Kidney capillary endothelial cell (primary cell): ENCODE measurements at places on chromosomes 16 and 17.

DNA sequence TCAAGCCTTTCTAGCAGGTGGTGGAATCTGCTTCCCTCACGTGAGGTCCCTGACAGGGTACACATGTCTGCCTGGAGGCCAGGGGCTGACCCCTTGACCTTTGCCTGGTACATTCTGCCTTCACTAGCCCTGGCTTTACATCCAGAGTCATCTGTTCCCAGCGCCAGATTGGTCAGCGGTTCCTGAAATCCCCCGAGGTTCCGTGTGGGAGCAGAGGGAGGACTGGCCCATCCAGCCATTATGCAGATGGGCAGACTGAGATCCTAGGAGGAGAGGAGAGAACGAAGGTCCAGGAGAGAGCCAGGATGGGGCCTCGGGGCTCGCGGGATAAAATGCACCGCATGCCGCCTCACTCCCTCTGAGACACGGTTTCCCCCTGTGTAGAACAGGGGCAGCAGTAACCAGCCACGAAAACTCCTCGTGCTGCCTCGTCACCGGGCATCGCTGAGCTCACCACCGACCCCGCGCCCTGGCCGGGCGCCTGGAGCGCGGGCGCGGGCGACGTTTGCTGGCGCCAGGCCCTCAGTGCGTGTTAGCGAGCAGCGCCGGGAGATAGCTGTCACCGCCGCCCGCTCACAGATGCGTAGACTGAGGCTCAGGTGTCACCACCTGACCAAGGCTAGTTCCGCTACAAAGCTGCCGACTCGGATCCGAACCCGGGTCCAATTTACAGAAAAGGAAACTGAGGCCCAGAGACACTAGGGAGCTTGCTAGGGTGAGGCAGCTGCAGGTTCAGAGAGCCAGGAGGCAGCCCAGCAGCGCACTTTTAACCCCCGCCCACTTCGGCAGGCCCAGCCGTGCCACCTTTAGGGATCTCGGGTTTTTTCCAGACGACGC, 811 bp upstream of the MAP2K3 start:
- DNase-seq = peak; percentile 38

GRCh38 chr17:46162866-46163265, 30.4 kb downstream of the KANSL1 start:
- DNase-seq = no peak

- no peak for DNase-seq
Observed at GRCh38 chr16:30710971-30711370, 12.0 kb downstream of the SRCAP start.

DNA sequence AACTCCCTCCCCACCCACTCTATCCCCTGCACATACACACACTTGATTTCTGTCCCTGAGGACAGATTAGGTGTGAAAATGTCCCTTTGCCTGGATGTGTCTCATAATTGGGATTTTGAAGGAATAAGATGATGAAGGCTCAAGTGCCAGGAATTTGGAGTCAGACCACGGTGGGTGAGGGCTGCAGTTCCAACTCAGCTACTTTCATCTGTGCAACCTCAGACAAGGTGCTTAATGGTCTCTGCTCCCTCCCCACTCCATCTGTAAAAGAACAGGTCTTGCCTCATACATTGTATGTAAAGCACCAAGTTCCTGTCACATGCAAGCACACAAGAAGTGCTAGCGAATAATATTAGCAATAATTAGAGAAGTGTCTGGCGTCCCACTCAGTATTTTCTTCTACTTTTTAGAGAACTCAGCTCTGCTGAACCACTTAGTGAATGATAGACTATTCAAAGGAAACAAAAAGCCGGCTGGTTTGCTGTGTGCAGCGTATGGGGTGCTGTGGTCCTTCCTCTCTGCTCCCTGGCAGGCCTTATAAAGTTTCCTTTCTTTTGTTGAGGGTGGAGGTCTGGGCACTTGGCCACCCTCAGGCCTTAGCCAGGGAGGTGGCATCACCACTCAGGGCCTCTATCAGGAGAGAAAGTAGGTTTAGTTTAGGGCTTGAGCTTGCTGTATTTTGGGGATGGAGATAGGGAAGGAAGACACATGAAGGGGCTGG, 6.4 kb downstream of the TBX4 start:
- no peak for DNase-seq

DNA sequence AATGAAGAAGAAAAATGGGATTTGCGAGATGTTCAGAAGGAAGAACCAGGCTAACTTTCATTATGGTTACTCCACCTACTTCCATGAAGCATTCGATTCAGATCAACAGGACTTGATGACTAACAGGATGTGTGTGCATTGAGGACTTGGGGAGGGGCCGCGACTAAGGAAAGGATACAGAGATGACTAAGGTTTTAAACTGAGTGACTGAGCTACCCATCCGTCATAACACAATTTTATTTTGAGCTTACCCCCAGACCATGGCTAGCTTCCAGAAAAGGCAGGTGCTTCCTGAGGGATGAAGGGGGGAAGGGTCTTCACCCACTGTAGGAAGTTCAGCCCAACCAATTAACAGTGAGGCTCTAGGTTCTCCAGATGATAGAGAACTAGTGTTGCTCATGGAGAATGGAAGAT, 2.5 kb upstream of the CDYL2 start:
- DNase-seq = peak; percentile 100

GRCh38 chr17:7782240-7782639, 51.8 kb upstream of the KDM6B start:
- no peak for DNase-seq

- DNase-seq = no peak
Observed at GRCh38 chr16:19346335-19346922, 60.9 kb downstream of the CLEC19A start.

DNA sequence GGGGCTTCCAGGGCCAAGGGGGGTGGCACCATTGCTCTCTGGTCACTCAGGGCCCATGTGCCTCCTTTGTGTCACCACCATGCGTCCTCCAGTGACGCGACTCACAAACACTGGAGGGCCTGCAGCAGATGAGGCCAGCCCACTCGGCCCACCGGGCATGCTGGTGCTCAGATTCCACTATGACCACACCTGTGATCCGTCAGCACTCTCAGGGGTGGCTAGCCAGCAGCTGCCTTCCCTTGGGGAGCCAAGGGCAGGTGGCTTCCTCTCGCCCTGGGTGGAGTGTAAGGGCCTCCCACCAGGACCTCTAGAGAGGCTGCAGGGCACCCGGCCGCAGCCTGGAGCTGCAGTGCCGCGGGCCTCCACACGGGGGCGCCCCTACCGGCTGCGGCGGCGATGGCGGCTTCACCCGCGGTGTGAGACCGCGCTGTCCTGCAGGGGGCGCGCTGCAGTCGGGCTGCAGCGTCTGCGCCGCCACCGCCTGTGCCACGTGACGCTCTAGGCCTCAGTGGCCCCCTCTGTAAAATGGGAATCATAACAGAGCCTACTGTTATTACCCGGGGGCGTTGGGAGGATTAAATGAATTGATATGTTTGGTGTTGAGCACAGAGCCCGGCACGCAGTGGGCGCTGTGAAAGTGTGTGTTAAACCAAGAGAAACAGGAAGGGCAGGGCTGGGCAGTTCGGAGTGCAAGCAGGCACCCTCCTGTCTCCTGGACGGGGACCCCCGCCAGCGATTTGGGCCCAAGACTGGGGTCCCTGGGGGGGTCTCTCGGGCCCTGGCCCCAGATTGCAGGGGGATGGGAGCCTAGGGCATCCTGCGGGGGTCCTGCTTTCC, 192.4 kb upstream of the GSE1 start:
- peak; percentile 52 for DNase-seq

GRCh38 chr17:53628011-53628410, 194.7 kb upstream of the KIF2B start:
- DNase-seq = no peak

DNA sequence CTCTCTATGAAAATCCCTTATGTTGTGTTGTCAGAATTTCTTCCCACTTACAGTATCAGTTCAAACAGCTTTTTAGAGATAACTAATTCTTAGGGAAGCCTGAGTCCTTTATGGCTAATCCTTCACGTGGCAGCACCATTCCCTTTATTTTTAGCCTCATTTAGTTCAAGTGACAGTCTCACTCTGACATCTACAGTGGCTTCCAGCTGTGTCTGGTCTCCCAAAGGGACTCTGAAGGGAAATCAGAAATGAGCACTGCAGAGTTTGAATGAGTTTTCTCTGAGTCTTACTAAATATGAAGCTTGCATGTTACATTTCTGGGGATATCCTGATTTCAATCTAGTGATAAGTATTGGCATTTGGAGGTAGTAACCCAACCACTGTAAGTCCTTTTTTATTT, 1104.1 kb downstream of the CDH11 start:
- no peak for DNase-seq

DNA sequence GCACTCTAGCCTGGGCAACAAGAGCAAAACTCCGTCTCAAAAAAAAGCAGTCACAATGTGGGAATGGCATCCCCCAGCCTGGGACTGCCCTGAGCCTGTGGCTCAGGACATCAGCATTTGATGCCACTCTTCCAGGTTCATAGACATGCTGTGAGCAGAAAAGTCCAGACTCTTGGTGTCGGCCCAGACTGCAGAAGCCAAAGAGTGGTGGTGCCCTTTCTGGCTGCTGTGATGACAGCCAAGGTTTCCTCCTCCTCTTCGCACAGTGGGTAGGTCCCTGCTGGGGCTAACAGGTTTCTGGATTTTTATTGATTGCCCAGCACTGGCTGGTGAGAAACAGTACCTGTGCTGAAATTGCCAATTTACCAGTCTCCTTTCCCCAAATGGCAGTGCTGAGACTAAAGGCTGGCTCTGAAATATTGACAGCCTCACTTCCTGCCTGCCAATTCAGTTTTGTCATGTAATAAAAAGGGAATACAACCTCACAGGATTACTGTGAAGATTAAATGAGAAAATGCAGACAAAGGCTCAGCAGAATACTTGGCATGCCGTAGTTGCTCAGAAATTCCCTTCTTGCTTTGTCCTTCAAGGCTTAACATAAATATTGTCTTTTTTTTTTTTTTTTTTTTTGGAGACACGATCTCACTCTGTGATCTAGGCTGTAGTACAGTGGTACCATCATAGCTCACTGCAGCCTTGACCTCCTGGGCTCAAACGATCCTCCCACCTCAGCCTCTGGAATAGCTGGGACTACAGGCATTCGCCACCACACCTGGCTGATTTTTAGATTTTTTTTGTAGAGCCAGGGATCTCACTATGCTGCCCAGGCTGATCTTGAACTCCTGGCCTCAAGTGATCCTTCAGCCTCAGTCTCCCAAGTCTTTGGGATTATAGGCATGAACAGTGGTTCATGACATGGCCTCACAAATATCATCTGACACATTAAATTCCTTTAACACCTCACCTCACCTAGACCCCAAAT, 15.5 kb upstream of the UBE2G1 start:
- no peak for DNase-seq

DNA sequence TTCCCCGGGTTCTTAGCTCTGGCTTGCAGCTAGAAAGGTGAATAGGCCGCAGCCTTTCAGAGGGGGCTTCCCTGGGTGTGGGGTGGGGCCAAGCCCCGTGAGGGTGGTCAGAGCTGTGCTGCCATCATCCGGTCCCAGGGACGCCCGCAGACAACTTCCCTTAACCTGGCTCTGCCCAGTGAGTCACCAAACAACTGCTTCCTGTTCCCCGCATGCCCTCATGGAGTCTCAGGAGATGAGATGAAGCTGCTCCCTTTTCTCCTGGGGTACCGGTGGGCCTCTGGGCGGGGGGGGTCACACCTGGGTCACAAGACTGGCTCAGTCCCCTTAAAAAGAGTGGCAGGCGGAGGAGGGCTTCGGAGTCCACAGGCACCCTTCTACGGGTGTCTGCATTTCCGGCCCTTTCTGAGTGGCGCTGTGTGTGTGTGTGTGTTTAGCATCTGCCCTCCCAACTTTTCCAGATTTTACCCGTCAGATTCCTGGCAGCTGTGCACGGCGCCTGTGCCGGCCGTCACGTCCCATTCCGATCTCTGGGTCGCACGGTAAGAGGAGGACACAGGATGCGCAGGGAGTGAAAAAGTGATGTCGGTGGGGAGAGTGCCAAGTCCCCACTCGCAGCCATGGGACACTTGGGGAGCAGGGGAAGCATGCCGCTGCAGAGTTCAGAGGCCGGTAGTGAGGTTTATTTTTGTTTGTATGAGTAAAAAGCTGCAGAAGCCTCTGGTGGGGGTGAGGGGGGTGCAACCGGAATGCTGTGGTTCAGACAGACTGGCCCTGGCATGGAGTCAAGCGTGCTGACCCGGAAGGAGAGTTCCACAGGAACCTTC, 16.8 kb downstream of the HIC1 start:
- DNase-seq = peak; percentile 97

DNA sequence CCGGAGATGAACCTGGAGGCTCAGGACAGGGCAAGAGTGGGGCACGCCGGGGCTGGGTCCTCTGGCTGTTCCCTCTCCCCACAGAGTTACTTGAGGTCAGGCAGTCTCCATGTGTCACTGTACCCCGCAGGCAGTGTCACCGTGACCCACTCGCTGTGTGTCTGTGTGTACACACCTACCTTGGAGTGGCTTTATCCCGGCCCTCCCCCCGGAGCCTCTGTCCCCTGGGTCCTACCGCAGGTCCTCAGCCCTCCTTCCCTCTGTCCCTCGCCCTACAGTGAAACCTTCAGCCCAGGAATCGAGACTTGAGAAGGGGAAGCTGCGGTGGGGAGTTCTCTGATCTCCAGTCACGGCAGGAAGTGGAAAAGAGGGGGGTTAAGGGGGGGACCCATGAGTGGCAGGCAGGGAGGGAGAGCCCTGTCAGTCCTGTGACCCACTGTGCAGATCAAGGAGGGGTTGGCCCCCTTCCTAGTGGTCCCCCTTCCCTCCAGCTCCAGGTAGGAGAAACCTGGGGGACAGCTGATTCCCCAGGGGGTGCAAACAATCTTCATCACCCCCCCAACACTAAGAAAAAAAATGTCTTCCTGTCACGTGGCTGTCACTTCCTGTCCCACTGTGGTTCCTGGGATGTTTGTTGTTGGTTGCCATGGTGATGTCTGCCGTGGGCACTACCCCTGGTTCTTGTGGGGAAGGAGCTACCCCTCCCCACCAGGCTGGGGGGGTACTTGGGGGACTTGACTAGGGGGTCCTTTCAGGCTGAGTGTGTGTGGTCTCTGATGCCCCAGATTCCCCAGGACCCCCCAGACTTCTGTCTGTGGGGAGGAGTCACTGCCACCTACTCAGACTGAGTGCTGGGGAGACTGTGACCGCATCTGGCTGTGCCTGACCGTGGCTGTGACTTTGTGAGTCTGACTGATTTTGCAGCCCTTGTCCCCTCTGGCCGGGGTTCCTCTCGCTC, 13.7 kb downstream of the RARA start:
- DNase-seq = peak; percentile 88

GRCh38 chr17:72425794-72426168, 305.0 kb downstream of the SOX9 start:
- no peak for DNase-seq

DNA sequence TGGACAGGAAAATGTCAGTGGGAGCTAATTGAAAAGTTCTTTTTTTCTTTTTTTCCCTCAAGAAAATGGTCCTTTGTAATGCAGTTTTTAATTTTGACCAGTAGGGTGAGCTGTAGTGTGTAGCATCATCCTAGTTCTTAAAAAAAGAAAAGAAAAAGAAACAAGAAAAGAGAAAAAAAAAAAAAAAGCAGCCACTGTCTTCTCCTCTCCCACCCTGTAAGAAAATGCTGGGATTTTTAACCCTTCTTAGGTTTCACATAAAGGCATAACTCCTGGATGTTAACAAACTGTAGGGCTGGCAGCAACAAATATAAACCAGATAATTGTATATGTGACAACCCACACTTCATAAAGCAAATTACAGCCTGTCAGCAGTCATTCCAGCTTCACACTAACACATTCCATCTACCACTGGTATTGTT, 78.1 kb downstream of the SKAP1 start:
- DNase-seq = peak; percentile 48
